ENCODE measurements at places on chromosomes 3 and 15.

DNA sequence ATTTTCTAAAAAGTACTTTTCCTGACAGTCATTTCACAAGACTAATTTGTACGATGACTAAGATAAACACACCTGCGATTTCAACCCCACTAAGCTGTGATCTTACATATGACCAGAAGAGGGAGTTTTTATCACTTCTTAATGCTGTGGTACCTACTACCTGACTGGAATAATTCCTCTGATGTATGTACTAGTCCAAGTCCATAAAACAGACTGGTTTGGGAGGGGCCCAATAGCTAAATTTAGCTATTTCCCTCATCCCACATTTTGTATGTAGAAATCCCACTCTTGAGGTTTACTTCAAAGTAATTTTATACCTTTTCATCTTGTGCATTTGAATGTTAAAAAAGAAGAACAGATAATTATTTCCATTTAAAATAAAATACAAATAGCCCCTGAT lies 49.7 kb upstream of the SCAANT1 start:
- DNase-seq, result no peak

- DNase-seq, result no peak
Measured at GRCh38 chr15:41893422-41894250, at the start of gene SPTBN5. SPTBN5 (minus strand) TSS chr15:41894053; CDS start chr15:41893497, 556 bp downstream.

DNA sequence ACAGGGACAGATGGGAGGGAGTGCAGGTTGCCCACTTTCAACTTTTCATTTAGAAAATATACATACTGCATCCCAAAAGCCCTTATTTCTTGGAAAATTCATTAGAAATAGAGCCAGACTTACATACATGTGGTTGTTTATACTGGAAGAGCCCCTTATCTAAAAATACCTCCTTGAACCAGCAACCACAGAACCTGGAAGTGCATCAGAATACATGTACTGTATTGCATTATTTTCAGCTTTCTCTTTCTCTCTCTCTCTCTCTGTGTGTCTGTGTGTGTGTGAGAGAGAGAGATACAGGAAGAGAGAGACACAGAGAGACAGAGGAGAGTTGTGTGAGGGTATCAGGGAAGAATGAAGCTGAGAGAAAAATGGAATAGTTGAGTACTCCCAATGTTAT lies 29.5 kb upstream of the LSAMP start:
- DNase-seq, result no peak

GRCh38 chr15:49964061-49964460 lies 155.0 kb downstream of the ATP8B4 start:
- DNase-seq, result no peak

DNA sequence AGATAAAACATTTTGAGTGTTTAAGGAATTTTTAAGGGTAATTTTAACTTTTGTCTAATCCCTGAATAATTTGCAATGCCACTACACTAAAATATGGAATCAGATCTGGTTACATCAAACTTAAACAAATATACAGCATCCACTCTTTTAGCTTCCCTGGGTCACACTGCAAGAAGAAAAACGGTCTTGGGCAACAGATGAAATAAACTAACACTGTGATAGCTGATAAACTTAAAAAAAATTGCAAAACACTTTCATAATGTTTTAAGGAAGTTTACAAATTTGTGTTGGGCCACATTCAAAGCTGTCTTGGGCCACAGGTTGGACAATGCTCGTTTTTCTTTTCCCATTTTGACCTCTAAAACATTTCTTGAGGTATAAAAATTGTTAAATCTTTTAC lies 34.3 kb downstream of the CCDC66 start:
- DNase-seq, result no peak

- no peak for DNase-seq
Measured at GRCh38 chr15:63953524-63953923, 92.8 kb downstream of the DAPK2 start.

GRCh38 chr15:67831363-67831762 lies 6.1 kb downstream of the SKOR1 start:
- DNase-seq, result no peak

DNA sequence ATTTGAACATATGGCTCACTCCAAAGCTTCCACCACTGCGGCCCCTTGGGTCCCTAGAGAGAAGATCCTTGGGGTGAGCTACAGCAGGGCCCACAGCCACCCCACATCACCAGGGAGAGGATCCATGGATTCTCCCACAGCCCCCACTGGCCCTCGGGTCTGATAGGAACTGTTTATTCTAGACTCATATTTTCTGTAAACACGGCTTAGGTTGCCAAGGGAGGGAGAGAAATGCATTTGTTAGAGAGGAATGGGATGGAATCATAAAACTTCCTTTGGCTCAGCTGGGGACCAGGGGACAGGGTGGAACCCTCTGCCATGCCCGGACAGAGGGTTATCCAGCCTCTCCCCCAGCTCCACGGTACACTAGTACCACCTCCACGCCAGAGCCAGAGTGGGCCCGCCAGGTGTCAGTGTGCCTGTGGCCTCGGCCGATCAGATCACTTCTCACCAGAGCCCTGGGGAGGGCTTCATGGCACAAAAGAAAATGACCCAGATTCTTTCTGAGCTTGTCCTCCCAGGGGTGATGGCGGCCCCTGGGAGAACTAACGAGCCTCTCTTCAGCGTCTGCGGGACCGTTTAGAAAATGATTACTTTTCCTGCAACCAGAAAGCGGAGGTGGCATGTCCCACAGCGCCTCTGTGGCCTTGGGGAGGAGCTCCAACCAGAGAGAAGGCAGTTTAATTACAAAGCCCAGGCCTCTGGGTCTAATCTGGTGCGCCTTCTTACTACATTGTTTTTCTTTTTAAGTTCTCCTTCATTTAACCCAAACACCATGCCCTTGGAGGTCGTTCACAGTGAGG lies 33.7 kb downstream of the ADCY5 start:
- no peak for DNase-seq

DNA sequence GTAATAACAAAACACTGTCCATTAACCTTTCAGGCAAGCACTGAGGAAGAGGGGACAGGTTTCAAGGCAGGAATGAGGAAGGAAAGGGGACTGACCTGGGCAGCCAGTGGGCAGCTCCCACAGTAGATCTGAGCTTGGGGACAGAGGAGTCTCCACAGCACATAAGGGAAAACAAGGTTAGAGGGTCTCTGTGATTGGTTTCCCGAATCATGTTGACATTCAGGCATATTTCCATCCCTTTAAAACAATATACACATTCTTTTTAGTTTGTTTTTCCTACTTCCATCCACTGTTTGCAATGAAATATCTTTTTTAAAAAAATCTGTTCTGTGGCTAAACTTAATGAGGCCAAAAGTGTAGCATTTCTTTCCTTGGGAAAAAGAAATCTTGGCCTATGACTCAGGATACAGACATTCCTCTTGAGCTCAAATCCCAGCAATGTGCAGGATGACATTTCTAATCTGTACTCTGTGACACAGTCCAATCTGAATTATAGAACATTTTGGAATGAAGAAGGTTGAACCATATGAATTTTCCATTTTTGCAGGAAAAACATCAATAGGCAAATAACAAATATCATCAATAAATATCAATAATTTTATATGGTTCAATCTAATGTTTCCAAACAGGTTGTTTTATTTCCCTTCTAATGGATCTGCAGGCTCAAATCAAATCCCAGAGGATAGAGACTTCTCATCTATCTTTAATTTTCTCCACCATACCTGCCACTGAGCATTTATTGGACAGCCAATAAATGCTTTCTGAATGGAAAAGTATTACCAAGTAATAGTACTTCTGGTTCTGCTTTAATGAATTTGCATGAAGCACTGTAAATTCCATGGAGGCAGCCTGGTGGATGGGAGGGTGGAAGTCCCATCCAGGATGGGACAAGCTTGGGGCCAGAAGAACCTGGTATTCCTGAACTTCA lies 54.1 kb downstream of the ITGB5 start:
- DNase-seq, result no peak

DNA sequence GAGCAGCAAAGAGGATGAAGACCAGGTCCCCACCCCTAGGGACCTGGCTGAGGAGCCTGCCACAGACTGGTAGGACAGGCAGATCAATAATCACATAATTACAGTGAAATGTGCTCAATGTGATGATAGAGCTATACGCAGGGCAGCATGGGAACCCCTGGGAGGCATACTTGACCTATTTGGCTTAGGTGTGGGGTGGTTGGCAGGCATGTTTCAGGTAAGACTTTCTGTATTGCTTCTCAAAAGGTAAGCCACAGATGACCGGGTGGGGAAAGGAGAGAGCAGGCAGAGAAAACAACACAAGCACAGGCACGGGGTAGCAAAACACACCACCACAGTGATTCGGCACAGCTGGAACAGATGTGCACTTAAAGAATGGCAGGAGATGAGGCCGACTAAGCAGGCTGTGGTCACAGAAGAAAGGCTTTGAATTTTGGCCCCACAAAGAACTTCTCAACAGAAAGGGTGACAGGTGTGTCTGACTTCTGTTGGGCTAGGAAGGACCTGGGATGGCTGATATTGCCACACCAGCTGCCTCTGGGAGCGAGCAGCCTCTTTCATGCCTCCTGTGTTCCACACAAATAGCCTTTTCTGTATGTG lies 64.1 kb downstream of the ABCC5 start:
- DNase-seq, result no peak

GRCh38 chr3:141455603-141456300 lies 31.1 kb upstream of the RASA2 start:
- DNase-seq, result no peak

DNA sequence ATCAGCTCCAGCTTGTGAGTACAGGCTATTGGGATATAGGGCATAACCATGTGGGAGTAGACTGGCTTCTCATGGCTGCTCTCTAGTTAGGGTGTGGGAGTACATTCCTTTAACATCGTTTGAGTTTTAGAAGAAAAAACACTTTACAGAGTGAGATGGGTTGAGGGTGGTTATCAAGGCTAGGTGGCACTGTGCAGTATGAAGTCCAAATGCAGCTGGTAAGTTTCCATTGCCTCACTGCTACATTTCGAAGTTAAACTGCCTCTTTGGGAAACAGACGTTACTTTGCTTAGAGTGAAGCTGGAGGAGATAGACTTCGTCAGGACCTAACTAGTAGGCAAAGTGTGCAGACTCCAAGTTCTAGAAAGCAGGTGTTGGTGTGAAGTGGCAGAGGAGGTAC lies 192.4 kb downstream of the SQOR start:
- DNase-seq, result no peak

DNA sequence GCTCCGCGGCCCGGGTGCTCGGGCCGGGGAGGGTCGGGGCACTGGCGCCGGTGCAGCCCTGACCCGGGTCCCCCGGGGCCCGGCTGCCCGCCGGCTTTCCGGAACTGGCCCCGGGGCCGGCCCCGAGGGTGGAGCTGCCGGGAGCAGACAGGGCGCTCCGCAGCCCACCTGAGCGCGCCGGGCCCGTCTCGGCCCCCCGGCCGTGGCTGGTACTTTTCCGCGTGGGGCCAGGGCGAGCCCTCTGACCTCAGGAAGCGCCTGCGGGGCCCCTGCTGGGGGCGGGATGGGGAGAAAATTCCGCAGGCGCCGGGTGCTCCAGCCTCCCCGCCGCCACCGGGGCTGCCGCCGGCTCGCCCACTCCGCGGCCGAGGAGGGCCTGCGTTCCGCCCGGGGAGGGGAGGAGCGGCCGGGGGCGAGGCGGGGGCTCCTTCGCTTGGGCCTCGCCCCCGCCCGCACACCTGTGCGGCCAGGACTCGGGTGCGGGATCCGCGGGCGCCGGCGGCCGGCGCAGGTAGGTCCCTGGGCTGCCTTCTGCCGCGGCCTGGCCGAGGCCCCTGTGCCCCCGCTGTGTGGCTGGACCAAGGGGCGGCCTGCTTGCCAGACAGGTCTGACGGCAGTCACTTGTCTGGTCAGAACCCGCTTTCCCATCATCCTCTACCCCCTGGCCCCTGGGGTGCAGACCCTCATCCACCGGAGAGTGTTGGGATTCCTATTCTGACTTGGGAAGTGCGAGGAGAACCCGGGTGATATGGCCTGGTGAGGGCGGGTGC lies 3.5 kb downstream of the FURIN start:
- no peak for DNase-seq

- DNase-seq, result no peak
Measured at GRCh38 chr3:139668332-139668731, 9.4 kb downstream of the NMNAT3 start.

DNA sequence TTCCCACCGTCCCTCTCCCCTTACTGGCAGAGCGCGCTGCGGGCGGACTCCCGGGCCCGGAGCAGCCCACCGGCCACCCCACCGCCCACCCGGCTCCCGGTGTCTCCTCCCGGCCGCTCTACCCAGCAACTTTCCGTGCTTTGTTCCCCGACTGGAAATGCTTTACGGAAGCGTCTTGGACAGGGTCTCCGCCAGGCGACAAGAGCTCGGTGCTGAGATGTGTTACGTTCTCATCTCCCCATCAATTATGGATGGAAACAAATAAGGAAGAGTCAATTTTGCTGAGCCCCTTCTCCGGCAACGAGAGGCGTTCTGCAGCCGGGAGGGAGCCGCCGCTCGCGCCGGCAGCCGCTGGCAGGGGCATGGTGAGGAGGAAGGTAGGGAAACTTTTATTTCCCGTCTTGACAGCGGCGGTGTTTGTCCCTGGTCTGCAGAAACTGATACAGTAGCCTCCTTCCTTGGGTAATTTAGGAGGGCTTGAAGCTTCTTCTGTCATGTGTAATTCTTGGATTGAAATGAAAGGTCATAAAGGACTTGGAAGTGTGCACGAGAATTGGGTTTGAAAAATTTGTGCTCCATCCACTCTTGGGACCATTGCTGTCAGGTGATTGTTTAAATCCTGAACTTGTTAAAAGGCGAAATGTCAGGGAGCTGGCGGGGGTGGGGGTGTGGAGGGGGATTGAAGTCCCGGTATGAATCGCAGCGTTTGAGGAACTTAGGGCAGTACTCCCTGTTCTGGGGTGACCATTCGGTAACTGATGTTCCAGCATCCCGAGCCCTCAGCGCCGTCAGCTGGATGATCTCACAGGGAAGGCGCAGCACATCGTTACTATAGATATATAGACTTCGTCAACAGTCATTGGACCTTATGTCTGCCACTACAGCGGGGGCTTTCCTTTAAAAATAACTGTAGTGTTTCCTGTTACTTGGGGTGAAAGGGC lies 1.5 kb downstream of the SEMA6D start:
- DNase-seq, result no peak

GRCh38 chr15:29558261-29558660 lies 264.0 kb downstream of the TJP1 start:
- no peak for DNase-seq

- DNase-seq, result no peak
Measured at GRCh38 chr3:131898346-131898745, 136.5 kb downstream of the CPNE4 start.

DNA sequence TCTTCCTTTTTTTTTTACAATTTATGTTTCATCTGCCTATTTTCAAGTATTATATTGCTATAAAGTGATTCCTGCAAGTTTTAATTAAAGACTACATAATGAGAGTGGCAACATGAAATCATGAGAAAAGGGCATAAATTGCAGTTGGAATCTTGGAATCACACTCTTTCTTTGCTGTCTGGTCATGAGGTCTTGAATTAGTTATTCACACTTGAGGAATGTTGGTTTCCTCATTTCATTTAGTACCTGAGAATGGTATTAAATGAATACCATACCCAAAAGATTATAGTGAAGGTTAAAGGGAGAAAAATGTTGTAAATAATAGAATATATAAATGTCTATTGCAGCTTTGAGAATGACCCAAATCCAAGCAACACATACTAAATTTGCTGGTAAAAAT lies 25.8 kb upstream of the CNTN3 start:
- no peak for DNase-seq

GRCh38 chr3:159265705-159266104 lies 463.9 kb downstream of the MFSD1 start:
- no peak for DNase-seq
